ENCODE measurements at places on chromosomes 3 and 15.
A peak's percentile ranks its signal among the peaks of the same experiment; 100 is the strongest.

- DNase-seq, result peak; percentile 89
These were observed 3.5 kb downstream of the SPINT1 start for GRCh38 chr15:40847223-40847961.

DNA sequence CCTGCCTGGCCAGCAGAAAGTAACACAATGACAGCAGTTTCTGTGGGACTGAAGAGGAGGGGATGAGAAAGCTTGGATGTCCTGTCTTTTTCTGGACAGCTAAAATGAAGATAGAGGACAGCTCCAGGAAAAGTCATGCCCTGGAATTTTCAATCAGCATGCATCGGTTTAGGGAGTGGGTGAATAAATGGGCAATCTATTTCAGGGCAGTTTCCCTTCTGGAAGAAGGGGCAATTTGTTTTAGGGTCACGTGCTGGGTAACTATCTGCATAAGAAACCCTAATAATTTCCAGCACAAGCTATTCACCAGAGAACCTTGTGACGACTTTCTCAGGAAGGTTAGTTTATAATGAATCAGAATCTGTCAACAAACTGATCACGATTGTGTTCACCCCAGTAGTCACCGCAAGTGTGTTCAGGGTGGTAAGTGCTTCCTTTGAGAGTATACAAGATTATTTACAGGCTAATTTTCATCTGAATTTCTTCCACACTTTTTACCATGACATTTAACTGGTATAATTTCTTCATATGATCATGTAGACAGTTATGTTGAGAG, 318.0 kb upstream of the GBE1 start:
- DNase-seq, result no peak

GRCh38 chr3:152269056-152269830, 514 bp downstream of the MBNL1 start:
- peak; percentile 65 for DNase-seq

DNA sequence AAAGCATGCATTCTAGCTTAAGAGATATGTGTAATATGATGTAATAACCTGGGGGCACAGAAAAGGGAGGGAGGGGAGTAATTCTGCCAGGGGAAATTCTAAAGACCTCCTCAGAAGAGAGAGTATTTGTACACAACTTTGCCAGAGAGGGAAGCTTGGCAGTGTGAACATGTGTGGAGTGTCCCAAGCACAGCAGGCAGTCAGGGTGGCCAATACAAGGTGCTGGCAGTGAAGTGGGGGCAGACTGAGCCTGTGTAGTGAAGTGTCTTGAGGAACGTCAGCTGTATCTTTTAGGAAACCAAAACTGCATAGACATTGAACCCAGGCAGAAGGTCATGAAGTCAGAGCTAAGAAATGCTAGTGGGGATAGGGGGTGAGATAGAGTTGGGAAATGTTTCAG, 29.7 kb upstream of the TMEM42 start:
- no peak for DNase-seq

GRCh38 chr3:178628037-178628436, 91.8 kb downstream of the KCNMB2 start:
- no peak for DNase-seq

DNA sequence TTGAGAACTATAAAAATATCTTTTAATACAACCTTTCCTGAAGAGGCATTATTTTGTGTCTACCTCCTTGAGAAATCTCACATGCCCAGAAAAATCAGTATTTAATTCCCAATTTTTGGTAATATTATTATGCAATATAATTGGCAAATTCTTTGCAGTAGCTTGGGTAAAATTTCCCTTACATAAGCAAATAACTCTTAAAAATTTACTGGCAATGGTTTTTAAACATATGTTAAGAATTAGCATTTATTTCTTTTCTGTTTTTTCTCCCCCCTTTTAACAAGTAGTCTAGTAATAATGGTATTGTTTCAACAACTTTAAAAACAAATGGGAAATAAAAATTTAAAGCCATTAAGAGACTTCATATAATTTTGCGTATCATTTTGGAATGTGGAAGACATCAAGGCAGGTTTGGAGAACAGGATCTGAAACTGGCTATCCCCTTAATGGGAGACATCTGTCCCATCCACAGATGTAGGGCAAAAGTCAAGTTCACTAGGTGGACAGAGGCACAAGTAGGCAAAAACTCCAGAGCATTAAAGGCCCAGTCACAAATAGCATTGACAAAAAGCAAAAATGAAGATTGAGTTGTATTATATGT, 89.6 kb upstream of the AADACL2 start:
- DNase-seq, result no peak

DNA sequence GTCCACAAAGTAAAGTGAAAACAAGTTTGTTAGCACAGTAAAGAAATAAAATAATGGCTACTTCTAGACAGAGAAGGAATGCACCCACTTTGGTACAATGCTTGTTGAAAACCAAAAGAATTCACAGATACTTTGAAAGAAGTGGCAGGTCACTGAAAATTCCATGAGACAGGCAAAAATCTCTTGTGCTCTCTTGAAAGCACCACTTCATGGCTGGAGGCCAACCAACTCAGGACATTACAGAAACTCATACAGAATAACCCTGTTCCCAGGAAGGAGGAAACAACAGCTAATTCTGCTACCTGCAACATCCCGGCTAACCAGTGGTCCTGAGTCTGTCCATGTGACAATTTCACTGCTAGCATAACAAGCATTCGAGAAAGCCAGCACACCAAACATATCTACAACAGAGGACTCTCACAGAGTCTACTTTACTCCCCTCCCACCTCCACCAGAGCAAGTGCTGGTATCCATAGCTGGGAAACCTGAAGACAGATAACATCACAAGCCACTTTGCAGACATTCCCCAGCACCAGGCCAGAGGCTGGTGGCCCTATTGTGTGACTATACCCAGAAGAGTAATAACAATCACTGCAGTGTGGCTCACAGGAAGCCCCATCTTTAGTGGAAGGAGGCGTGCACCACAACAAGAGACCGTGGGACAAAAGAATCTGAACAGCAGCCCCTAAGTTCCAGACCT, 255.3 kb upstream of the SLITRK3 start:
- DNase-seq, result no peak

DNA sequence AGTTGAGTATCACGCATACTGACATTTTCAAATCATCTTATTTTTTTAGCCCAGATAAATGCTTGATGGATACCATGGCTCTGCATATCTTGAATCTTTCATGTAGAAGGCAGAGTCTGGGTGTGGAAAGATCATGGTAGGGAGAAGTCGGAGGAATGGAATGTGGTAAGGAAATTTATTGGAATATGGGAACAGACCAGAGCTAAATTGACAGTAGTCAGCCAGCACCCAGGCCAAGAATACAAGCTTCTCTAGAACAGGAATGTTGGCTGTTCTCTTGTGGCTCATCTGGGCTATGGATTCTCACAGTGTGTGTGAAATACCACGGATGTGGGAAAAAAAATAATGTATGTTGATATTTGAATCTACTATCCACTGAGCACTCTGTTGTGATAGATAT, 305.7 kb upstream of the COL8A1 start:
- DNase-seq, result no peak

DNA sequence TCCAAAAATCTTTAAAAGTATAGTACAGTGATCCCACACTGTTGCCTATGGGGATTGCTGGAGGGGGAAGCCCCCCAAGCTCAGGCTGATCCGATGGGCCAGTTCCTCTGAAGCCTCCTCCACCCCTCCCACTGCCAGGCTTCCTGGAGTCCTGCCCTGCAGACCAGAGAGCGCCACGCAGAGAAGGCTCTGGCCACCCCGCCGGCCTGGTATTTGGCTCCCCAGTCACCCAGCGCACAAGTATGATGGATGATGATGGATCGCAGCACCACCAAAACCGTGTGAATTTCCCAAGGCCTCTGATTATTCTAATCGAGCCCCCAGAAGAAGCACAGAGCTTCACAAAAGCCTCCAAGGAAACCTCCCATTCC, 259.0 kb downstream of the MECOM start:
- no peak for DNase-seq

DNA sequence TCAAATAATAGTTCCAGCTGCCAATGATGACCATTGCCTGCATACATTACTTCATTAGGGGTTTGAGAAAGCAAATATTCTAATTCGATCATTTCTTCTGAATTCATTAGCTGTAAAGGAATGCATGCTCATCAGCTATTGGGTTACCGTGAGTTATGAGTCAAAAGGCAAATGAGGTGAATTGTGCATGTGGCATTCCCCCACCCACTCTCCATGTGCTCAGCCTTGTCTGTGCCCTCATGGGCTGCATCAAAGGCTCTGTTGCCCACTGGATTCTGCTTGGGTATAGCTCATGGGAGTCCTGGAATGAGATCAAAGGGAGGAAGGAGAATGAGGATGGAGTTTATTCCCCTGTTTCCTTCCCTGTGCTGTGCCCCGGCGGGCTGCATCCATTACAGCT, 99.3 kb upstream of the CHRNA7 start:
- DNase-seq, result no peak

GRCh38 chr3:68943753-68944500, 11.6 kb upstream of the TAFA4 start:
- no peak for DNase-seq

GRCh38 chr15:42064271-42064670, 30.1 kb downstream of the PLA2G4D start:
- no peak for DNase-seq

DNA sequence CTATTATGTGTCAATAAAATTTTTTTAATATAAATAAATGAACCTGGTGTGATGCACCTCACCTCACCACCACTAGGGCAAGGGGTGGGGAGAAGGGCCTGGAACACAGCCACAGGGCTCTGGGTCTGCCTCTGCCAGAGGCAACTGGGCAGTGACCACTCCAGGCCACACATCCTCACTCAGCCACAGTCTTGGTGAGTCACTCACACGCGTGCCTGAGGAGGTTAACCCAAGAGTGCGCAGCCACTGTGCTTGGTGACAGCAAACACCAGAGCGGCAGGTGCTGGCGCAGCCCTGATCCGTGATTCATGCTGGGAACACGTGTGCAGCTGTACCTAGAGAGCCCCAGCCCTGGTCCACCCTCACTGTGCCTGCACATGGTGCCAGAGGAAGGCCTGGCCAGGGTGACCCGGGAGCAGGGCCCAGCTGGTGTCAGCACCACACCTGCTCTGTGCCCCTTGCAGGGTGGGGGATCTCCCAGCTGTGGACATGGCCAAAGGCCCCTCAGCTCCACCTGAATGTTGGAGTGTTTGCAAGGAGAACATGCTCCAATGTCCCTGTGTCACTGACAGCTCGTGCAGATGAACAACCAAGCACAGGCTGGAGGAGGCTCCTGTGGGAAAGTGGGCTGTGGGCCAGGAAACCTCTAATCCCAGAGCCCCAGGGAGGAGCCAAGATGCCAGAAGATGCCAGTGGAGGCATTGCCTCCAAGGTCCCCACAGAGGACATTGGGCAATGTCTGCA, 2.1 kb downstream of the SLC41A3 start:
- DNase-seq, result peak; percentile 45

- DNase-seq, result no peak
These were observed 65.4 kb upstream of the PEX5L start for GRCh38 chr3:180102134-180102533.

DNA sequence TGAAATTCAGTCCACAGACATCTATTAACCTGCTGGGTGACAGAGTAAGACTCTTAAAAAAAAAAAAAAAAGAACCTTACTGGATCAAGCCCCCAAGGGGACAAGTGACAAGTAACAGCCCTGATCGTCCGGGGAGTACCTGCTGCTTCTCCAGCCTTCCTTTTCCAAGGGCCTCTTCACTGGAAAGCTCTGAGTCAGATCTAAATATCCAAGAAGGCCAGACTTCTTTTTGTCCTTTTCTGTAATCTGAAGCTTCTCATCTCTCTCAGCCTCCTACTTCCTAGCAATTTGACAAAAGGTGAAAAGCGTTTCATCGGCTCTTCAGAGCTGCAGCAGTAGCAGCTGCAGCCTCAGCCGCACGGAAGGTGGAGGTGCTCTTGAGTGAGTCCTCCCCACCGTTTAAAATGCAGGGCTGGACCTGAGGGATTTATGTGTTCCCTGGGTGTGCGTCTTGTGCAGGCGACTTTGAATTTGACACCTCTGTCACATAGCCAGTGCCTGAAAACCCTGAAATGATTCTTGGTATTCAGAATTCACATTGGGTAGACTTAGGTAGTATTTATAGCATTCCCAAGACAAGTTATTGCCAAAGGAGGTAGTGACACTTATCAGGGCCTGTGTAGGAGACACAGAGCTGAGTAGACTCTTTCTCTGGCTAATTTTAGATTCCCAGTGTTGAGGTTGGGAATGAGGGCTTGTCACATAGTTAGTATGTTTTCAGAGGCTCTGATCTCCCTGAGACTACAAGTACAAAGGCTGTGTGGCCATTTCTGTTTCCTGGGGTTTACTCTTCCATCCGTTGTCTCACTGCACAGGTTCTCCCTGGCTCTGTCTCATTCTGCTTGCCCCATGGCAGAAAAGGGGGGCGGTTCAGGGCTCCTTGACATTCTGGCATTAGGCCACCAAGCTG, 291.2 kb upstream of the C2CD4B start:
- no peak for DNase-seq

DNA sequence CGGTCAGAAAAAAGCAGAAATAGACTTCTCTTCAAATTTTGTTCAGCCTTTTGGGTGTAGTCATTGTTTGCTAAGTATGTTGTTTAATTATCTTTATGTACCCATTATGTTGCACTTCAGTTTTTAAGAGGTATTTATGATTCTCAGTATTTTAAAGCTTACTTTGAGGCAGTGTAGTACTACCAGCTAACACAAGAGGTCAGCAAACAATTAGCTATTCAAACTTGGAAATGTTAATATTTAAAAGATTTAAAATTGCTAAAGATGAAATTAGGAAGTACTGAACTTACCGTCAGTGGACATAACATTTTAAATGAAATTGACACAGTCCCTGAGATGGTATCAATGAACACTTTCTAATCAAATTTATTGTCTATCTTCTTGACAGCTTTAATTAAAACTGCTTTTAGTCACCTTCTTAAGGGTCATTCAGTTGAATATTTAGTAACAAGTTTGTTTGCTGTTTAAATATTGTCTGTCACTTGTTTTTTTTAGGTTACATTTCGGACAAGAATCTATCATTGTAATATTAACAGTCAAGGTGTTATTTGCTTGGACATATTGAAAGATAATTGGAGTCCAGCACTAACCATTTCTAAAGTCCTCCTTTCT, 28.1 kb downstream of the NKIRAS1 start:
- DNase-seq, result peak; percentile 64

DNA sequence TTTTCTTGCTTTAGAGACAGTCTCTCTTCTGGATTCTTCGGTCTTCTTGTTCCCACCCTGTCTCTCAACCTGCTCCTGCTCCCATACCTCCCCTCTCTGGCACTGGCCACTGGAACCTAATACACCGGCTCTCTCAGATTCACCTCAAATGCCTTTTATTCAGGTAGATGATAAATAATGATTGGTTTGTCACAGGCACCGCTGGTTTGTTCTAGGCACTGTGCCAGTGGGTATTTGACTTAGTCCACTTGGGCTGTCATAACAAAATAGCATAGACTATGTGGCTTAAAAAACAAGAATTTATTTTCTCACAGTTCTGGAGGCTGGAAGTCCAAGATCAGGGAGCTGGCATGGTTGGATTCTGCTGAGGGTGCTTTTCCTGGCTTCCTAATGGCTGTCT, 278.2 kb upstream of the STT3B start:
- DNase-seq, result no peak

GRCh38 chr15:51046799-51047449, 47.8 kb downstream of the TNFAIP8L3 start:
- no peak for DNase-seq
